ENCODE measurements at places on chromosomes 3 and 15.

DNA sequence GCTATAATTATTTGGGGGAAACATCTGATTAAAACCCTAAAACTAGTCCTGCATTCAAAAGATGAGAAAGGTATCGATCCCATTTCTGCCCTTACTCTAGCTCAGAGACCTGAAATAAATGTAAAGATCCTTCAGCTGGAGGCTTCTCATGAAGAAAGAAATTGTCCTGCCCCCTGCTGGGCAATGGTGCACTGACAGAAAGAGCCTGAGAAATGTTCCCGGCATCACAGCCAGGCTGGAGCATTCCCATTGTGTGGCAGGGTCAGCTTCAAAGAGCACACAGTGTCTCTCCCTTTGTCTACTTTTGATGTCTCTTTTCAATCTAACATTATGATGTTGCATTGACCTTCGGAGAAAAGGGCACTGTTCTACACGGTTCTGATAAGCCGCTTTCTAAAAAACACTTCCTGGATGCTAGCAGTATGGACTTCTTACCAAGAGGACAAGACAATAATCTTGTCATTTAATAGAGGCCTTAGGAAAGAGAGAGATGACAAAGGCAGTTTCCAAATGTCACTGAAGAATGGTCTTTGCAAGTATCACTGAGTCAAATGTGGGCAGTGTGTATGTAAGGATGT is 287.5 kb downstream of the MAGI1 start:
- DNase-seq: no peak

DNA sequence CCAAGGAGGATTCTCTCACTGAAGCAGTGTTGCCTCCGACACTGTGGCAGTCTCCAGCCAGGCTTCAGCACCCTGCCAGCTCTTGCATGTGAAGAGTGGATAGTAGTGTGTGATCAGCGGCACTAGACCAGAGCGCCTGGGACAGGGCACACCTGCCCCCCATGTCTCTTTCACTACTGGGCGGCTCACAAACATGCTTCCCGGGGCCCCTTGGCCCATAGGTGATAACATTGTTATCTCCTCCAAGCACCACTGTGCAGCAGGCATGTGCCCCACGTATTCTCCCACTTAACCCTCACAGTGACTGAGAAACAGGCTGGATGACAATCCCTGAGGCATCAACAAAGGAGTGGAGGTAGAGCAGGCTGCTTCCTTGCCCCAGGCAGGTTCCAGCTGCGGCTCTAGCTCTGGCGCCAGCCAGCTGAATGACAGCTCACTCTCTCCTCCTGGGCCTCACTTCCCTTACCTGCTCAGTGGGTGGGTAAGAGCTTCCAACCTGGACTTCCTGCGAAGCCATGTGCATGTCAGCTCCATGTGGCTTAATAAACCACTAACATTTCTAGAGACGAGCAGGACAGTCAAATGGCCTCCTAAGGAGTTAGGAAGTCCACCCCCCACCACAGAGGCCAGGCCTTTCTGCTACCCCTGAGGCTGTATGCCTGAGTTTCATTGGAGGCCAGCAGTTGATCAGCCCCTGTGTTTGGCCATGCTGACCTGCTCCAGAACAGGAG is 37.8 kb downstream of the KLF13 start:
- DNase-seq: no peak

GRCh38 chr15:63833021-63833696 is 589 bp downstream of the HERC1 start:
- DNase-seq: no peak

GRCh38 chr3:134655706-134656105 is 4.9 kb upstream of the KY start:
- no peak for DNase-seq

DNA sequence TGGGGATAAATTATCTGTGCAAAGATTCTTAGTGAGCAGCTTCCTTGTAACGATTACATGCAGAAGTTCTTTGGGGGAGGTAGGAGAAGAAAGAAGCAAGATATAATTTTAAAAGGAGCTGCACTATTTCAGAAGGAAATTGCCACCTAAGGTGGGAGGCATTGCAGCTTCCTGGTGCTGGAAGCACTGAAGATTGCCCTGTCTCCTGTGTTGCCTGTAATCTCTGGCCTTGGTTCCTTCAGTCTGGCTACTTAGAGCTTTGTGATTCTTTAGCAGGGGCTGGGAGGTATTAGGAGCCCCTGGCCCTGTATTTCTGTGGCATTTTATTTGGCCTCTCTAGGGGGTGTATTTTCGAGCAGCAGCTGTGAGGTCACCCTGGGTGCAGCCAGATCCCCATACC is 35.5 kb downstream of the CACNA2D3 start:
- no peak for DNase-seq

DNA sequence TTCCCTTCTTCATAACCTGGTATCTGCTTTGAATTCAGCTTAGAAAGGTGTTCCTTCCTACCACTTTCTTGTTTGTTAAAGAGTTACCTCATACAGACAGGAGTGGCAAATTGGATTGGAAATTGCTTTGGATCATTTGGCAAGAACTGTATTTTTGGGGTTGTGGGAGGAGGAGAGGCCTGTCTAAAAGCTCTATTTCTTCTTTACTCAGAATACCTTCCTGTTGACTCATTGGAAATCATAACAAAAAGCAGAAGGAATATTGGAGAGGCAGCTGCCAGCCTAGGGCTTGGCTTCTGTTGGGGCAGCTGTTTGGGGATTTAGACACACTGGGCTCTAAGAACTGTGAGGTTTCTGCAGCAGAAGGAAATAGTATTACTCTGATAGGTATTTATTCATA is 14.2 kb downstream of the IQGAP1 start:
- DNase-seq: no peak

- DNase-seq: no peak
These were observed 26.3 kb downstream of the FBXO22 start for GRCh38 chr15:75929799-75930565.

DNA sequence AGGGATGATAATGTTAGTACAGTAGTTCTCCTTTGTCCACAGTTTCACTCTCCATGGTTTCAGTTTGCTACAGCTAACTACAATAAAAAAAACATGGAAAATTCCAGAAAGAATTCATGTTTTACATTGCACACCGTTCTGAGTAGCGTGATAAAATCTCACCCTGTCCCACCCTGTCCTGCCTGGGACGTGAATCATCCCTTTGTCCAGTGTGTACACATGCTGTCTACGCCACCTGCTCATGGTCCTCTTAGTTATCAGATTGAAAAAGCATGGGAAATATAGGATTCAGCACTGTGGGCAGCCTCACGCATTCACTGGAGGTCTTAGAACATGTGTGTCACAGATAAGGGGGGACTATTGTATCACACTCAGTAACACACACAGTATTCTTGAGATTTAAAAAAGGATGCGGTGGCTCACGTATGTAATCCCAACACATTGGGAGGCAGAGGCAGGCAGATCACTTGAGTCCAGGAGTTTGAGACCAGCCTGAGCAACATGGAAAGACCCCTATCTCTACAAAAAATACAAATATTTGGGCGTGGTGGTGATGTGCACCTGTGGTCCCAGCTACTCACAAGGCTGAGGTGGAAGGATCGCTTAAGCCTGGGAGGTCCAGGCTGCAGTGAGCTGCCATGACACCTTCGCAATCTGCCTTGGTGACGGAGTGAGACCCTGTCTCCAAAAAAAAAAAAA is 8.7 kb upstream of the FLNB start:
- no peak for DNase-seq

DNA sequence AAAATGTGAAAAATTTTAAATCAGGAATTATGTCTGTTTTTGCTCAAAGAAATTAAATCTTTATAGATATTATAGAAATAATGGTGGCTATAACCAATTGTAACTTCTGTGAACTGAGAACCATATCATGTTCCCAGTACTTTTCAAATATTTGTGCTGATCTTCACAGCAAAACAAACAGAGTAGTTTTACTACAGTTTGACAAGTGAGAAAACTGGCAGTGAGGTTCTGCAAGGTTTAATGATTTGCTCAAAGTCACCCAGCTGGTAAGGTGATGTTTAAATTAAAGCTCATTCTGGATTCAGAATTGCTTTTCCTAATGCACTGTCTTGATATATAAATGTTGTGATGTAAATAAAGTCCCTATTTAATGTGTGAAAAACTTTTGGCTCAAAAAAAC is 22.0 kb upstream of the SPTSSB start:
- no peak for DNase-seq

- no peak for DNase-seq
These were observed 11.3 kb upstream of the THRB start for GRCh38 chr3:24505691-24506550.

DNA sequence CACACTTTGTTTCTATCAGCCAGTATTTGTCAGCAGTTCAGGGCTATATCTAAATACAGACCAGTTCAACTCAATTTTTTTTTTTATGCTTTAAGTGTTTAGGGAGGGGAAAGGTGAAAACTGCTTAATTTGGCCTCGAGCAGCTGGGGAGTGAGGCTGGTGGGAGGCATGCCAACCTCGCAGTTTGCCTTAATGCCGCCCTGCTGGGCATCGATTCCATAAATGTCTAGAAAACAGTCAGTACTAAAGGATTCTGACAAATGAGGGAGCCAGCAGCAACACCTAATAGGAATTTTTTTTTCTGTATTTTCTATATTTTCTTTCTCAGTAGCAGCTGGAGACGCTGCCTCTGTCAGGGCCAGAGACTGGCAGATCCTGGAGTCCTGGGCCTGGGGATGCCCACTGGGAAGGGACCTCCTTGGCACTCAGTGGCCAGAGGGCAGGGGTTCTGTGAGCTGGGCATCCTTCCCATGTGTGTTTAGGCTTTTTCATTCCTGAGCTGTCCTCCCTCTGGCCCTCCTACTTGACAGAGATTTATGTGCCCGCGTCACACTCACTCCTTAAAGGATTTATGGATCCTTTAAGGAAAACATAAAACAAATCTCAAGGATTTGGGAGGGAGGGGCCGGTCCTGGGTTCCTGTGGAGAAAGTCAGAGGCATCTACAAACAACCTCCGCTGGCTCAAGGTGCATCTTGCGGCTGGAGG is 117.8 kb downstream of the WNT5A start:
- DNase-seq: no peak

GRCh38 chr3:149777414-149778214 is 14.7 kb downstream of the ANKUB1 start:
- no peak for DNase-seq

- no peak for DNase-seq
These were observed 760.2 kb downstream of the NAALADL2 start for GRCh38 chr3:175619369-175619768.

- DNase-seq: no peak
These were observed 500 bp upstream of the RAB6B start for GRCh38 chr3:133896002-133896761.

DNA sequence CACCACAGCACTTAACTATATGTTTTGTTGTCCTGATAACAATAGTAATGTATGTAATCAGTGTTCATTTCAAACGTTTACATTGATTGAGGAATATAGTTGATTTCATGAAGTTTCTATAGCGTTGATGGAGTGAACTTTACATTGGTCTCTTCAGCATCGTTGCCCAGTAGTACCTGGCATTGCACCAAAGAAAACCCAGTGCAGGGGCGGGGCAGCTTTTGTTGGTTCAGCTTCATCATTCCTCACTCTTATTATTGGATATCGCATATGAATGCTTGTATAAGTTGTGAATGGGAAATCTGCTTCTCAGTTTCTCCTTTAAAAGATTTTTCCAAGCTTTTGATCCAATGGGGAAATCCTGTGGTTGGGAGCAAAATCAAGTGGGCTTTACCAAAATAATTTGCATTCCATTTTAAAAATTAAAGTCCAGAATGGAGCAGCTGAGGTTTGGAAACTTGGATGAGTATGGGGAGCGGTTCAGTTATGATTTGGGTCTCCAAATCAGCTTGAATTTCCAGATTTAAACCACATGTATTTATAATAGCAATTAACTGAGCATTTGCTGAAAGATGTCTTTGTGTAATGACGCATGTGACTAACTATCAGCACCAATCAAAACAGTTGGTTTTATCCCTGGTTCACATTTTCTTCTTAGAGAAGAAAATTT is 213.7 kb downstream of the ALCAM start:
- no peak for DNase-seq

DNA sequence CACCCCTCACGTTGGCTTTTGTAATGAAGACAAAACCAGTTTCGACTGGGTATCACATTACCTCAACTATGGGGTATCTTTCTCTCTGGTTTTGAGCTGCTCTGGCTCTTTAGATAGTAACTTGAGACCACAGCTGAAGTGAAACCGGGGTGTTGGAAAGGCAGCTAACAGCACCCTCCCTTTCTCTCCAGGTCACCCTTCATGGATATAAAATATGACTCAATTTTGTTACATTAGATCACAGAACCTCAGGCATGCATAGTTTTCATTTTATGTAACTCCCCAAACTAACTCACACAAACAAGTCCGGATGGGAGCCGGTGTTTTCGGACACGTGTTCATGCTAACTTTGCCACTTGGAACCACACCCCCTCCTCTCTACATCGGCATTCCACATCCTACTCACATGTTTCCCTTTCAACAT is 90.7 kb downstream of the NR2F2 start:
- no peak for DNase-seq

Measured in cortex of kidney (tissue), 1 donor.